ENCODE measurements at places on chromosomes 2 and 18. TPM values are rescaled to one million over a fixed set of nuclear protein-coding genes. Genes with fewer than 3 reads are reported as not detected.

NR4A2 gene
- 0.40 TPM for total RNA-seq

SCG2 gene
- 37.2 TPM for total RNA-seq

CASP10 gene
- 6.8 TPM for total RNA-seq

SLC9A4 gene
- total RNA-seq: 0.03 TPM

GKN2 gene
- not detected for total RNA-seq

GALNT5 gene
- total RNA-seq: 146 TPM

HOXD3 gene
- total RNA-seq: 0.26 TPM

PLA2R1 gene
- total RNA-seq: 33.7 TPM

NIFK gene
- total RNA-seq: 21.9 TPM

ATP6V1C2 gene
- not detected for total RNA-seq

STARD6 gene
- not detected for total RNA-seq

TEX44 gene
- total RNA-seq: not detected

ERFE gene
- total RNA-seq: 0.56 TPM

DTNA gene
- 7.8 TPM for total RNA-seq

CCDC121 gene
- total RNA-seq: 1.8 TPM

LOXL3 gene
- 110 TPM for total RNA-seq

C2orf66 gene
- 0.59 TPM for total RNA-seq

SLC4A5 gene
- total RNA-seq: 0.30 TPM

FBXO41 gene
- total RNA-seq: 0.72 TPM

ZBTB7C gene
- total RNA-seq: 0.46 TPM

XIRP2 gene
- total RNA-seq: not detected

FOXD4L1 gene
- total RNA-seq: 0.13 TPM

HOXD13 gene
- not detected for total RNA-seq

GTF3C2 gene
- 31.1 TPM for total RNA-seq

EPHA4 gene
- total RNA-seq: 27.3 TPM

FBXO36 gene
- 2.9 TPM for total RNA-seq

POTEI gene
- not detected for total RNA-seq

GULP1 gene
- total RNA-seq: 35.6 TPM

GYPC gene
- 39.3 TPM for total RNA-seq

INPP5D gene
- total RNA-seq: 0.59 TPM

ASXL2 gene
- 19.4 TPM for total RNA-seq

DSC2 gene
- 0.07 TPM for total RNA-seq

AUP1 gene
- 96.9 TPM for total RNA-seq

VAMP5 gene
- 13.7 TPM for total RNA-seq
